ENCODE measurements at places on chromosomes 4 and X.
A peak's percentile ranks its signal among the peaks of the same experiment; 100 is the strongest.

DNA sequence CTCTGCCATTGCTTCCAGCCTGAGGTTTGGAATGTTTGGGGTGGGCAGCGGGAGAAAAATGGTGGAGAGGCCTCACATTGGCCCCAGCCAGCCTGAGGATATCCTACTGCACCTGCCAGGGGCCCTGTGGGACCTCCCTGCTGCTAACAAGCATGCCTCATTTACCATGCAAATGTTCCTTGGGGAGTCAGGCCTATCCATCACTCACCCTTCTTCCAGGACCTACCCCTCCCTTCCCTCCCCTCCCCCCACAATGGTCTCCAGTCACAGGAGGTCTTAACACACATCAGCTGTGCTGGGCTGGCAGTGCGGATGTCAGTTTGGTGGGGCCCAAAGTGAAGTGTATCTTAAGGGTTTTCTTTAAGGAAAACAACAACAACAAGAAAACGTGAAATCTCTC, 139.2 kb downstream of the SHOX start:
- no peak for DNase-seq

GRCh38 chrX:132353430-132353829, 134.2 kb upstream of the RAP2C start:
- DNase-seq, result no peak

GRCh38 chrX:107566604-107567262, 61.6 kb upstream of the PRPS1 start:
- no peak for DNase-seq

DNA sequence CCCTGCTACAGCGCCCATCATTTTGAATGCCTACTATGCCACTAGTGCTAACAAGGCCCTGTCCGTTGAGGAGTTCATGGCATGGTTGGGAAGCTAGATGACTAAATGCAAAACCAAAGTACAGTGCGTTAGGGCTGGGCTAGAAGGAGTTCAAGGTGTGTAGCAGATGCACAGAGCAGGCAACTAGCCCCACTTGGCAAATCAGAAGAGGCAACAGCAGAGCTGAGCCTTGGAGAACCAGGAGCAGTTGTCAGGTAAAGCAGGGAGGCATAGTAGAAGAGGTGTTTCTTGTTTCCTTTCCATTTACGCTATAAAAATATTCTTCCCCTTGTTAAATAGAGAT, 146.6 kb upstream of the CPEB2 start:
- DNase-seq, result no peak

DNA sequence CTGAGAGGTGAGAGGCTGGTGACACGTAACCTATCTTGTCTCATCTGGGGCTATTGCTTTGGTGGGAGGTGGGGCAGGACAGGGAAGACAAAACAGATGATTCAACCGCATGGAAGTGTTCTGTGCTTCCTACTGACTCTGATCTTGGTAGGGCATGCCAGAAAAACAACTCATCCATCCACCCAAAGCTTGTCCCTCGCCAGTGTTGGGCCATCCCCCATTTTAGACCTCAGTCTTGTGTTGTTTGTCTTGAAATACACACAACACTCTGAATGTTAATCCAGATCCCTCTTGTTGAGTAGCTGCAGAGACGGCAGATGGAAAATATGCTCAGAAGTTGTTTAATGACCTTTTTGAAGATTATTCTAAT, 377 bp downstream of the CHRNA9 start:
- DNase-seq, result no peak

DNA sequence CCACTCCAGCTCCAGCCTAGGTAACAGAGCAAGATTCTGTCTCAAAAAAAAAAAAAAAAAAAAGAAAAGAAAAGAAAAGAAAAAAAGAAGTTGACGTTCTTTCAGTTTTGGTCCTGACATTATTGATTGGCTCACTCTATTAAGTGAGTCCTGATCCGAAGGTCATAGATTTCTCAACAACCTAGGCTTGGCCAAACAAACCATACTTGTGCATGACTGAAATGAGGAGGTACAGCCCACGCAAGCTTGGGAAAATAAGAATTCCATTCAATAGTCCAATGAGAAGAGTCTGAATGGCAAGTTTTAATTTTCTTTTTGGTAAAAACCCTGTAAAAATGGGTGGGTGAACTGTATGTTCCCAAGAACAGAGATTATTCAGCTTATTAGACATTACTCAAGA, 3.2 kb upstream of the ETNPPL start:
- no peak for DNase-seq

- DNase-seq, result peak; percentile 17
Measured at GRCh38 chrX:74383611-74384010, 37.7 kb upstream of the SLC16A2 start.

DNA sequence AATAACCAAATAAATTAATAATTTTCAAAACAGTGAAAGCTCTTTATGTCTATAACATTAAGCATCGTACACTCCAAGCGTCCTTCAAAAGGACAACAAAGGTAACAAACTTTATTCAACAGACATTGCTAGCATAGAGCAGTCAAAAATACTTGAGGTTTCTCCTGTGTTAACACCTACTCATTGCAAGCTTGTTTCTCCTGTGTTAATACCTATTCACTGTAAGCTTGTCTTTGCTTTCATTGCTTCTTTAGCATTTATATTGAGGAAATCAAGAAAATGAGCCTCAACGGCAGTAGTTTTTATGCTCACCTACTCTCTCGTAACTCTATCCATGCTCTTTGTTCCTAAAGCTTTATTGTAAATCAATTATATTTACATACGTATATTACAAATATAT, 3.5 kb downstream of the SPOCK3 start:
- no peak for DNase-seq

- peak; percentile 10 for DNase-seq
Measured at GRCh38 chr4:112321776-112322684, 24.9 kb downstream of the ALPK1 start.

DNA sequence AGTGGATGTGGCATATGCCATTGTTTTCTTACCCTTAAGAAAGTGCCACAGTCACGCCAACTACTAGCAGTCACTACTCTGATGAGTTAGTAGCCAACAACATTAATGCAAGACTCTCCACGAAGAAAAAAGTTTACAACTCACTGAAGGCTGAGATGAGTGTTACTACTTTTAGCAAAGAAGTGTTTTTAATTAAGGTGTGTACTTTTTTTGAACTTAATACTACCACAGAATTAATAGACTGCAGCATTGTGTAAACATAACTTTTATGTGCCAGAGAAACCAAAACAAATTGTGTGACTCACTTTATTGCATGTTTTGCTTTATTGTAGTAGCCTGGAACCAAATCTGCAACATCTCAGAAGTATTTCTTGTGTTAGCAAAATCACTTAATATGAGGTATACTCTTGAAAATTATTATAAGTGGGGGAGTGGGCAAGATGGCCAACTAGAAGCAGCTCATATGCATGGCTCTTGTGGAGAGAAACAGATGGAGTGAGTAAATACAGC, 2.2 kb upstream of the UGT2B4 start:
- DNase-seq, result no peak

GRCh38 chr4:155908187-155909139, 5.0 kb downstream of the TDO2 start:
- DNase-seq, result no peak

- no peak for DNase-seq
Measured at GRCh38 chrX:117969328-117969727, 147.3 kb downstream of the KLHL13 start.

GRCh38 chrX:427812-428725, 41.4 kb upstream of the PPP2R3B start:
- DNase-seq, result no peak

- DNase-seq, result no peak
Measured at GRCh38 chrX:103477496-103477895, 41.8 kb downstream of the RAB40A start.

- DNase-seq, result no peak
Measured at GRCh38 chr4:177228599-177228998, 81.1 kb upstream of the NEIL3 start.

- DNase-seq, result no peak
Measured at GRCh38 chr4:64846417-64846816, 437.2 kb upstream of the TECRL start.

- DNase-seq, result no peak
Measured at GRCh38 chr4:129358571-129358970, 262.6 kb downstream of the C4orf33 start.

GRCh38 chr4:54596201-54596600, 61.6 kb upstream of the KIT start:
- no peak for DNase-seq

- DNase-seq, result no peak
Measured at GRCh38 chr4:112778520-112778919, 141.6 kb downstream of the LARP7 start.

DNA sequence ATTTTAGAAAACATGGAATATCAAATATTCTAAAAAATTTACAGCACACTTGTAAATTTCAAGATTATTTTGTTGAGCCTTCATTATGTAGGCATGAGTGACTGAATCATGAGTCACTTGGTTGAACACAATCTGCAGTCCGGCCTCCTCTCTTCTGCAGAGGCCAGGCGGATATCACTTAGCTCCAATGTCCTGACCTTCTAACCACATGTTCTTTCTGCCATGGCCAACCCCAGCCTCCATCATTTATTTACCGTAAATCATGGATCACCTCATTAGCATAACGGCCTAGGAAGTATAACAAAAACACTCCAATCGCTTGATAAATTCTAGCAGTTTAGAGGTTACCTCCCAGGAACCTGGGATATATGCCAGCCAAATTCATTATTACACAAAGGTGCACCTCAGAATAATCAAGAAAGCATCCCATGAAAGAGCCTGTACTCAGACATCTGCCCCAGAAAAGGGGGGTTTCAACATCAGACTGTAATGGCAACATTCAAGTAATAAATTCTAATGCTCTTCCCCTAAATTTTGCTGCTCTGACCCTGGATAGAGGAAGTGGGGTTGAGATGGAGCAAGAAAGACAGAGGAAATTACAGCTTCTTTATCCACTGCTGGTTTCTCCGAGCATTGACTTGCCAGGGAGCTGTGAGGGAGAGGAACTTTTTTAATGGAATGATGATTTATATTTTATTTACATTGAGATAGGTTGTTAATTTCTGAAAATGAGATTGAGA, 2153.6 kb upstream of the AGA start:
- no peak for DNase-seq

DNA sequence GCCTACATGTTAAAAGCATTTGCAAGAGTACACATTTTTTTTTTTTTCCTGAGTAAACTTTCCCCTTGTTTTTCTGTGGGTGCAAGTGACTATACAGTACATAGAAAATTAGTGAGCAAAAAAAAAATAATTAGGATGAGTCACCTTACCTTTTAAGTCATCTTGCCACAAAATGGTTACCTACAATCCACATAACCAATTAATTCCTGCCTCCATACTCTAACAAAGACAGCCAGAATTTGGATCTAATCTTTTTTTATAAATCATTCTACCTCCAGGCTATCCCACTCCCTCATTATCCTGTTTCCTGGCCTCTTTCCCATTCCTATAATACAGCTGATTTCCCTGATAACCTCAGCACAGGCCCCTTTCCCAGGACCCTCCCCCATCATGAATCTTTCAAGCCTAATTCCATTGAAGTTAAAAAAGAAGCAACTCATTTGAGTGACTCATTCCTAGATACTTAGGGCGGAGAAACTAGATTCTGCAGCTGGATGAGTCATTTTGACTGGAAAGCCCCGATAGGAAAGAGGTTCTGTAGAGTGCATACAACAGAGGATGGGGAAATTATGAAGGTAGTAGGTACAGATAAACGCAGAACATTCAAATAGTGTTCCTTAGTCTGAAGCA, 128.2 kb downstream of the C4orf51 start:
- DNase-seq, result no peak

DNA sequence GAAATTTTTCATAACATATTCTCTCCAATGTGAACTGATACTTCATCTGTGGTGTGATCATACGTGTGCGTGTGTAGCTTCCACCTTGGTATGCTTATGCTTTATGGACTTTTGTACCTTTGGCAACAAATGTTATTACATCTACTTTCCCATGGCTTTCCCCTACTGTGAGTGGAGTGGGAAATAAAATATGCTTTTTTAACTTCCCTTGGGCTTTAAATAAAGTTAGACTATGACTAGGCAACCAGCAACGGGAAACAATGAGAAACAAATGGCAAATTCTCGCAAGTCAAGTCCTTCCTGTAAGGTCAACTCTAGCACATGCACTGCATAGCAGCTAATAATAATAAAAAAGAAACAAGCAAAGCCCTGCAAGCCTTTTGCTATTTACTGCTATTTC, 205.0 kb upstream of the PDE5A start:
- no peak for DNase-seq

DNA sequence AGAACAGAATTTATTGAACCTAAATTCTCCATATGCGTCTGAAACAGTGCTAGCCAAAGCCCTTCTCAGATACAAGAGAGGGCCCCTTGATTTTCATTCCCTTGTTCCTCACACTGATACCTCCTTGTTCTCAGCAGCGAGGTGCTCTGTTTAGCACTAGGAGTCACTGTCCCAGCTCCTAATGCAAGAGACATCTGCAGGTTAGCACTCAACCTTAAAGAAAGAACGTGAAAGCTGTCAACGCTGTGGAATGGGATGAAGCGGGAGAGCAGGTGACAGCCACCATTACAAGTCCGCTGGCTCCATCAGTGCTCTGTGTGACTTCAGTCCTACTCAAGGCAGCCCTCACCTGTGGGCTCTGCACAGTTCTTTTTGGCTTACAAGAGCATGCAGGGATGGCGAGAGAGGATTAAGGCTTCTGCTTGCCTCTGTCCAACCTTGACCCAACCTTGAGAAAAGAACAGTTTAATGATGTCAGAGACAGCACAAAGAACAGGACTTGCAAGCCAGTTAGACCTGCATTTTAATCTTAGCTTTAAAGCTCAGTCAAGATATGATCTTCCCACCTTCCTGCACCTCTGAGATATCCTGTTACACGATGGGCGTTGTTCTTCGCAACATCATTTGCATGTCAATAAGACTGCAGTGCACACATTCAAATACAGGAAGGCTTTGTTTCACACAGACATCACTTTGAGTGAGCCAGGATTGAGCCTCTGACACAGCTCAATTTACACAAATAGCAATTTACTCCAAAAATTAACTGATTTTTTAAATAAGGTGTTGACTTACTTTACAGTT, 95.1 kb downstream of the ARSF start:
- DNase-seq, result no peak

DNA sequence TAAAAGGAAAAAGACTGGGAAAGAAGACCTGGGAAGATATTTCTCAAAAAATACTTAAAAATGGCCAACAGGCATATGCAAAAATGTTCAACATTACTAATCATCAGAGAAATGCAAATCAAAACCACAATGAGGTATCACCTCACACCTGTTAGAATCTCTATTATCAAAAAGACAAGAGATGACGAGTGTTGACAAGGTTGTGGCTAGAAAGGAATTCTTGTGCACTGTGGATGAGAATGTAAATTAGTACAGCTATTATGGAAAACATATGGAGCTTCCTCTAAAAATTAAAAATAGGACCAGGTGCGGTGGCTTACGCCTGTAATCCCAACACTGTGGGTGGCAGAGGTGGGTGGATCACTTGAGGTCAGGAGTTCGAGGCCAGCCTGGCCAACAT, 50.0 kb downstream of the C4orf46 start:
- no peak for DNase-seq

- DNase-seq, result no peak
Measured at GRCh38 chr4:40421839-40422708, 86.9 kb downstream of the CHRNA9 start.

- DNase-seq, result no peak
Measured at GRCh38 chrX:124862301-124862700, 457.4 kb upstream of the TEX13C start.
